ENCODE measurements at places on chromosomes 12 and 14.

DNA sequence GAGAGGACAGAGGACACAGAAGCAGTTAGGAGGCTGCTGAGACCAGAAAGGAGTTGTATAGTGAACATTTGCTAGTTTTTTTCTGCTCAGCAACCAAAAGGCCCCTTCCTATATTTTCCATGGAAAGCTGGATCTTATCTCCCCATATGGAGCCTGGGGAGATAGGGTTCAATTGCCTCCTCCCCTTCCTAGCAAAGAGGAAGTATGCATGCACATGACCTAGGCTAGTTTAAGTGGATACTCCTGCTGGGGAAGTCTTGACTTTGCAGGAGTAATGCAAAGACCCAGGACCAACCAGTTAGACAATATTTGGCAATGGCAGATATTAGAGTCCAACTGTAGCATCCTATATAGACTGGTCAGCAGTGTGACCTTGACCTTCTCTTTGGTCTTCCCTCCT, 15.1 kb downstream of the CHD8 start:
- no peak for DNase-seq

- DNase-seq: no peak
Observed at GRCh38 chr12:124599074-124599999, 31.9 kb upstream of the NCOR2 start.

DNA sequence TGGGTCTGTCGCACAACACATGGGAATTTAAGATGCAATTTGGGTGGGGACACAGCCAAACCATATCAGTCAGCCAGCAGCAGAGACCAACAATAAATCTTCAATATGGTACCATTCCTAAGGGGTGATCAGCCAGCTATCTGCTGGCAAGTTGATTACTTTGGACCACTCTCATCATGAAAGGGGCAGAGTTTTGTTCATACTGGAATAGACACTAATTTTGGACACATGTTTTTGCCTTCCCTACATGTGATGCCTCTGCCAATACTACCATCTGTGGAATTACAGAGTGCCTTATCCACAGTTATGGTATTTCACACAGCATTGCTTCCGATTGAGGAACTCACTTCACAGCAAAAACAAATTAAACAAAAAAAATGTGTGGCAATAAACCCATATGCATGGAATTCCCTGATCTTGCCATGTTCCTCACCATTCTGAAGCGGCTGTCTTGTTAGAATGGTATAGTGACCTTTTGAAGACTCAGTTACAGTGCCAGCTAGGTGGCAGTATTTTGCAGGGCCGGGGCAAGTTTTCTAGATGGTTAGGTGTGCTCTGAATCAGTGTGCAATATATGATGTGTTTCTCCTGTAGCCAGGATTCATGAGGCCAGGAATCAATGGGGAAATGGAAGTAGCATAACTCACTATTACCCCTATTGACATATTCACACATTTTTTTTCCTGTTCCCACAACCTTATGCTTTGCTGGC, 179.0 kb upstream of the IGF1 start:
- no peak for DNase-seq

DNA sequence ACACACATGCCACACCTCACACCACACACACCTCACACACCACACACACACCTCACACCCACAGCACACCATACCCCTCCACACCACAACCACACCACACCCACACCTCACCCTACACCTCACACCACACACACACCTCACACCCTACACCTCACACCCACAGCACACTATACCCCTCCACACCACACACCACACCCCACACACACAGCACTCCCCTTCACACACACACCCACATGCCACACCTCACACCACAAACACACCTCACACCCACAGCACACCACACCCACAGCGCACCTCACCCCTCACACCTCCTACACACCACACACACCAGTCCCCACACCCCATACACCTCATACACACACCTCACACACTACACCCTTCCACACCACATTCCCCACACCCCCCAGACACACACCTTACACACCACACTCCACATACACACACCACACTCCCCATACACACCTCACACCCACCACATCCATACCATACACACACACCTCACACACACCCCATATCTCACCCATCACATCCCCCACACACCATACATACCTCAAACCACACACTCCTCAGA, 80.0 kb downstream of the ACTN1 start:
- no peak for DNase-seq

GRCh38 chr12:45705404-45705803, 24.1 kb upstream of the ARID2 start:
- DNase-seq: no peak

DNA sequence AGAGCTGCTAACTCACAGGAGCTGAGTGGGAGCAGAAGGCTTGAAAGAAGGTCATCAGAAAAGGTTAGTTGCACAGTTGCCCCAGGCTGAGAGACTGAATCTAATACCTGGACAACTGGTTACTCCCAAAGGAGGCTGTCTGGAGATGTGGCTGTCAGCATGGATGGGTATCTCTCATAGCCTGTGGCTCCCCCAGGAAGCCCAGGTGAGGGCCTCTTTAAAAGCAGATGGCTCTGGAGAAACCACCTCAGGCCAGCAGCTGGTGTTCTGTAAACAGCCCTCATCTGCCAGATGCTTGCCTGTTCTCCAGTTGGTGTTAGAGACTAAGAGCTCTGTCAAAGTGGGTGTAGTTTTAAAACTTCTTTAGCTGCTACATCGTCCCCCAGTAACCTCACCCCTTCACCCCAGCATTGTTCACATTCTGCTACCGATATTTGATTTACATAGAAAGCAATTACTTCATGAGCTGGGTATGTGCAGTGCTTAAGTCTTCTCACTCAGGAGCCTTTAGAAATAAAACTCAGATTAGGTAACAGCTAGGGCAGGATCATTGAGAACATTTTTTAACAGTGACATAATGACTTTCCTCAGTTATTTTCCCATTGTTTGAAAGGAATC, 25.8 kb downstream of the DACT1 start:
- DNase-seq: no peak

GRCh38 chr14:79411403-79412174, 799.7 kb downstream of the DIO2 start:
- DNase-seq: no peak

GRCh38 chr14:28785096-28785952, 18.7 kb downstream of the FOXG1 start:
- no peak for DNase-seq

GRCh38 chr14:44372807-44373489, 134.1 kb downstream of the FSCB start:
- DNase-seq: no peak

- DNase-seq: no peak
Observed at GRCh38 chr12:65430006-65430405, 151.5 kb downstream of the MSRB3 start.

- no peak for DNase-seq
Observed at GRCh38 chr12:78562368-78563205, 302.0 kb upstream of the SYT1 start.

- no peak for DNase-seq
Observed at GRCh38 chr12:124434354-124434753, 133.1 kb downstream of the NCOR2 start.

Data from activated CD4-positive, CD25-positive, alpha-beta regulatory T cell treated with anti-CD3 and anti-CD28 coated beads, Interleukin-2, amount 50 U/mL, for 16 hours (primary cell).